NCI-H526 (cell line): ENCODE measurements at places on chromosomes 4 and X.
A peak's percentile ranks its signal among the peaks of the same experiment; 100 is the strongest.

DNA sequence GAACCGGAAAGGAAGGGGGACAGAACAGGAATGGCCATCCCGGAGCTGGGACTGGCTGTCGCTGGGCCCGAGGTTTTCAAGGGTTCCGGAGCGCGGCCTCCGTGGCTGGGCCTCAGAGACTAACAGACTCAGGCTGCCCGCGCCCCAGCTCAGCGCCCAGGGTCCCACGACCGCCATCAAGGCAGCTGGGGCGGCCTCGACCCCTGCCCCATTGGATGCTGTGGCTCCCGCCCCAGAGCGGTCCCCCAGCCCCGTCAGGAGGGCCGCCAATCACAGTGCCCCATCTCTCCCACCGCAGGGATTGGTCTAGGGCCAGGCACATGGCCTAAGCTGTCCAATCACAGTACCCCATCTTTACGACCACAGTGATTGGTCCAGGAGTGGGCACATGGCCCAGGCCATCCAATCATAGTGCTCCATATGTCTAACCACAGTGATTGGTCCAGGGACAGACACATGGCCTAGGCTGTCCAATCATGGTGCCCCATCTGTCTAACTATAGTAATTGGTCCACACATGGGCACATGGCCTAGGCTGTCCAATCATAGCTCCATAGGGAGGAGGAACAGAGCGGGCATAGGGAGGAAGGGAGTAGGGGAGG is 105.3 kb upstream of the NKX1-1 start:
- DNase-seq = no peak

DNA sequence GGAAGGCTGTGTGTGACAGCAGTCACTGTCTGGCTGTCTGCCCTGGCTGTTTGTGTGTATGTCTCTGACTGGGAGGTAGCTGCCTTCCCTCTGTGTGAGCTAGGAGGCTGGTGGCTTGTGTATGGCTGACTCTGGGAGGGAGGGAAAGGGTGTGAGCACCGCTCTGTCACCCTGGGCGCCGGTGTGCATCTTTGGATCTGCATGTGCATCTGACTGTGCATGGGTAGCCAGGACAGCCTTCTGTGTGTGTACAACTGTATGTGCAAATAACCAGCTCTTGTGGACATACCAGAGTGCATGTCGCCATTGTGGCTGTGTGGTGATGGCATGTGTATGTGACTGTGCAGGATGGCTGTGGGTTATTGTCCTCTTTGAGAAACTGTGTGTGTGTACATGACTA is 7.4 kb upstream of the ERAS start:
- no peak for DNase-seq

GRCh38 chr4:93960450-93960849 is 131.9 kb downstream of the ATOH1 start:
- DNase-seq = no peak

DNA sequence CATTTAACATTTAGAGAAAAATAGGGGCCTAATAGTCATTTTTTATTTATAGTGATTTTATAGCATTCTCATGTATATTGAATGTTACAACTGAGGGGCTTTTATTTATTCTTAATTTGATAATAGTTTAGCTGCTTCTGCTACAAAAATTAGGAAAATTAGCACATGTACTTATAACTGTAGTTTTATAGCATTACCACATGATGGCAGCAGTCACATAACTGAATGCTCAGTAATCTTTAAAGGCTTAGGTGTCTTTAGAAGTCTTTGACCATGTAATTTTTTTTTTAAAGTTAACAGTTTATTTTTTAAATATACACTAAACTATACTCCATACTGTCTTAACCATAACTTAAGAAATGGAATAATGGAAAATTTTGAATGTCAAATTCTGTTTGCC is 136.6 kb downstream of the STAG2 start:
- DNase-seq = peak; percentile 39

GRCh38 chr4:164874789-164875188 is 2.2 kb upstream of the APELA start:
- peak; percentile 10 for DNase-seq

DNA sequence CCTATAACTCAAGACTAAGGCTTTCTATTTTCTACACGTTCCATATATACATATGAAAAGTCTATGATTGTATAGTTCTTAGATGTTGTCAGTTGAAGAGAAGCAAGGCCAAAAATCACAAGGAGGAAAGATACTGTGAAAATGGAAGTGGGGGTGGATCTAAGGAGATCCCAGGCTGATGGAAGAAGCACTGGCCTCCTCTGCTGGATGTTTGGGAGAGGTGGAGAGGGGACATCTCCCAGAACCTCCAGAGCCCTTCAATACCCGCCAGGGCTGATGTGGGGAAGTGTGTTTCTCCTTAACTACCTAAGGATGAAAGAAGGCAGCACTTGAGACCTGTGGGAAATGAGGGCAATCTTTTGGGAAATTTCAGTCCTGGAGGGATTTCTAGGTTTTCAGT is 67.4 kb downstream of the RASGEF1B start:
- DNase-seq = no peak

DNA sequence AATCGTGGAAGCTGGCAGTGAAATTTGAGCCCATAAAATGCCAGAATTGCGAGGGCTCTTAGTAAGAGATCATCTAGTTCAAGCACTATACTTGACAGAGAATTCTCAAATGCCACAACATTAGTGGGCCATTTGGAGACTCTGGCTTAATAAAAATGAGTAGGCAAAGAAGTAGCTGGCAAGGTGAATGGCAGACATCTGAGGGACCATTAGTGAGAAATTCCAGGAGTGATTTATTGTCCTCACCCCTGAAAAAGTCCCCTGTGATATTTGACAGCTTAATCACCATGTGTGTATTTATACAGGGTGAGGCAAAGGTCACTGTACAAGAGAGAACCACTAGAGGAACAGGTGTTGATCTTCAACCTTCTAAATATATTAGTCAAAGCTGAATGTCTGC is 207.5 kb downstream of the CHRDL1 start:
- DNase-seq = peak; percentile 62

- no peak for DNase-seq
These were observed 150.5 kb downstream of the RAP1GDS1 start for GRCh38 chr4:98411731-98412130.

DNA sequence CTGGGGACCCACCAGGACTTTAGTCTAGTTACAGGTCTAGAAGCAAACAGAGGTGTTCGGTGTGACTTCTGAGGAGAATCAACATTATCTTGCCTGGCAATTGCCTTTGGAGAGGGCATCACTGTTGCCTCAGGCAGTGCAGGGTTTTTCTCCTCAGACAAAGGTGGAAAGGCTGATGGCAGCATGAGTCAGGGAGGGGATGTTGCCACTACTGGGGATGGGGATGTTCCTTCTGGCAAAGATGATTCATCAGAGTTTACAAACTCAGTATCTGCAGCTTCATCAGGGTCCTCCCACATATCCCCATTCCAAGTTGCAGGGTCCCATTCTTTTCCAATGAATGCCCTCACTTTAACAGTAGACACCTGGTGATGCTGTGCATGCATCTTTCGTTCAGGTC is 91.3 kb upstream of the GALNTL6 start:
- no peak for DNase-seq
